ENCODE measurements at places on chromosomes 16 and 17. TPM values are rescaled to one million over a fixed set of nuclear protein-coding genes. Genes with fewer than 3 reads are reported as not detected.

The NPB gene
- total RNA-seq, result 0.75 TPM

The GPR139 gene
- total RNA-seq, result not detected

DNA sequence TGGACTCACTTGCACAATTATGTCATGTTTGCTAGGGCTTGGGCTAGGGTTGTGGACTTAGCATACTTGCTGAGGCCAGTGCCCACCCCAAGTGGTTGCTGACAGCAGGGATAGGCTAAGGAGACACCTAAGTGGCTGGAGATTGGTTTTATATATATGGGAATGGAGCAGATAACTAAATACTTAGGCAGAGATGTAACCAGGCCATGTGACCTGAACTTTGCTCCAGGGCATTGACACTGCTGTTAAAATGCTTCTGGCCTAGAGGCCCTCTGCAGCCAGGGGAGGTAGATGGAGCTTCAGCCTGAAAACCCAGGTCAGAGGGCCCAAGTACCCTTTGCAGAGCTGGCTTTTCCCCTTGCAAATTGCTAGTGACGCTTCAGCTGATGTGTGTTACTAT lies 1.4 kb upstream of the ITGB3 start:
- H3K4me1 ChIP-seq, result peaks cover 41% of the 10 kb centered on the region
- H3K4me3 ChIP-seq, result no peak overlapping the region
- no peaks in the 10 kb centered on the region for H3K27me3 ChIP-seq
- no peak for DNase-seq
- H3K27ac ChIP-seq, result no peak overlapping the region

DNA sequence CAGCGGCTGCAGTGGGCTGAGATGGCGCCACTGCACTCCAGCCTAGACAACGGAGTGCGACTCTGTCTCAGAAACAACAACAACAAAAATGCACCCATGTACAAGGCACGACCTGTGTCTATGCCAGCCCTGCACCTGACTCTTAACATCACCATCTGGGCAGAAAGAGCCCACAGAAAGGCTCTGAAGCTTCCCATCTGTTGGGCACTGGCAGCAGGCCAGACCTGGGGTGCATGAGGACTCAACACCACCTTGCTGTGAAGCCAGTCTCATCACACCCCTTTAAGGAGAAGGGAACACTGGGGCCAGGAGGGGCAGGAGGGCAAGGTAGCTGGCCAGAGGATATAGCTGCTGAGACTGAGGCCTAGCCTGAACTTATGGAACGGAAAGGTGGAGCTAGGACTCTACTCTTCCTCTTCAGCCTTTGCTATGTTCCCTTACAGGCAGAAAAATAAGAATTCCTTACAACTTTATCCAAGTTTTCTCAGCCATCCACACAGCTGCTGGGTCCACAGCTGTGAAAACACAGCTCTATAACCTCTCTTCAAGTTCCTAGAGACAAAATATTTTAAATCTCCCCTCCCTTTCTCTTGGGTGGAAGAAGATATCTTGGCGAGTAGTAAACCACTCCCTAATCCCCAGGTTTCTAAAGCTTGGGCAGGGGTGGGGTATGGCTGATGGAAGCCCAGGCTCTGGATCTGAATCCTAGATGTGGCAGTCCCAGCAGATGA lies 2.8 kb downstream of the ELOB start:
- H3K36me3 ChIP-seq, result no peaks in the 10 kb centered on the region
- no peak for DNase-seq
- H3K4me3 ChIP-seq, result no peak overlapping the region
- H3K27me3 ChIP-seq, result no peaks in the 10 kb centered on the region
- H3K27ac ChIP-seq, result no peak overlapping the region
- peaks cover 50% of the 10 kb centered on the region for H3K4me1 ChIP-seq

The RCVRN gene
- 0.45 TPM for total RNA-seq

GRCh38 chr17:34720760-34721159 lies 141.4 kb downstream of the TMEM132E start:
- H3K4me1 ChIP-seq, result no peaks in the 10 kb centered on the region
- H3K27me3 ChIP-seq, result peaks cover 21% of the 10 kb centered on the region
- no peak overlapping the region for H3K4me3 ChIP-seq

DNA sequence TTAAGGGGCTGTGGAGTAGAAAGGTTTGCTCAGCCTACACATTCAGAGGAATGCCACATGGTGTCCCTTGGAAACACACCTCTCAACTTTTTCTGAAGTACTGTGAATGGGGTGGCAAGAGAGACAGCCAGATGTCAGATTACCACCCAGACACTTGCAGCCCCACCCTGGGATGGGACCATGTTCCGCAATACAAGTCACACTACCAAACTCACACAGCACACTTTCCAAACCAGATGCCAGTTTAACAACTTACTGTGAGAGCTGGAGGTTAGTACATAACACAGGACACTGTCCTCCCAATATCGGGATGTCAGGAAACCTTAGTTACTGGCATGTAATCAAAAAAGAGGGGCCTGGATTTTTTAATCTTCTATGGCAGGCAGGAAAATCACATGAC lies 7.9 kb downstream of the USP7 start:
- no peak overlapping the region for H3K4me3 ChIP-seq
- H3K4me1 ChIP-seq, result peaks cover 82% of the 10 kb centered on the region
- no peak for DNase-seq
- H3K27ac ChIP-seq, result peak overlapping the region; percentile 22

GRCh38 chr17:32519228-32520103 lies 32.7 kb downstream of the CDK5R1 start:
- H3K4me1 ChIP-seq, result peaks cover 36% of the 10 kb centered on the region
- peak; percentile 41 for DNase-seq
- peak overlapping the region; percentile 65 for H3K4me3 ChIP-seq
- H3K27ac ChIP-seq, result peak overlapping the region; percentile 59

GRCh38 chr17:17787568-17787967 lies 49.2 kb downstream of the SREBF1 start:
- H3K27ac ChIP-seq, result no peak overlapping the region
- no peak overlapping the region for H3K4me3 ChIP-seq
- peaks cover 33% of the 10 kb centered on the region for H3K4me1 ChIP-seq

The KRTAP17-1 gene
- total RNA-seq, result not detected

GRCh38 chr16:27951489-27952120 lies 111.9 kb downstream of the GSG1L start:
- no peaks in the 10 kb centered on the region for H3K27me3 ChIP-seq
- H3K36me3 ChIP-seq, result no peaks in the 10 kb centered on the region
- no peak overlapping the region for H3K4me3 ChIP-seq
- H3K4me1 ChIP-seq, result no peaks in the 10 kb centered on the region

GRCh38 chr16:85722128-85722893 lies 28.6 kb downstream of the C16orf74 start:
- no peaks in the 10 kb centered on the region for H3K27me3 ChIP-seq
- no peaks in the 10 kb centered on the region for H3K4me1 ChIP-seq
- H3K36me3 ChIP-seq, result no peaks in the 10 kb centered on the region
- no peak overlapping the region for H3K27ac ChIP-seq

DNA sequence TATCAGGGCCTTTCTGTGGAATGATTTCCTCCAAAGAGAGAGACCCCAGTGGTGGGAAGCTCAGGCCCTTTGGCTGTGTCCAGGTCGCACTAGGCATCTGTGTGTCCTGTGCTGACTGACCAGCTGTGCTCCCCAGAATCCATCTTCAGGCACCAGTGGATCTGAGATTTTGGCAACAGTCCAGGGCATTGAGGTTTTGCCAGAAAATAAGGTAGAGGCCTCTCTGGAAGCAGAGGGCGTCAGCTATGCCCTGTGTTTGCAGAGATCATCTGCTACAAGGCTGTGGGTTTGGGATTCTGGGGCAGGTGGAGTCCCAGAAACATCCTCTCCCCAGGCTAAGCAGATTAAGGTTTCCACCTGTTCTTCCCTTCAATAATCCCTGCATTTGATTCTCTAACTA lies 57.5 kb upstream of the TOB1 start:
- DNase-seq, result no peak
- H3K27me3 ChIP-seq, result no peaks in the 10 kb centered on the region
- peaks cover 46% of the 10 kb centered on the region for H3K4me1 ChIP-seq
- H3K4me3 ChIP-seq, result no peak overlapping the region
- no peak overlapping the region for H3K27ac ChIP-seq
- H3K36me3 ChIP-seq, result no peaks in the 10 kb centered on the region

- H3K27ac ChIP-seq, result no peak overlapping the region
- no peaks in the 10 kb centered on the region for H3K27me3 ChIP-seq
- no peak overlapping the region for H3K4me3 ChIP-seq
- peaks cover 7% of the 10 kb centered on the region for H3K4me1 ChIP-seq
- H3K36me3 ChIP-seq, result peaks cover 24% of the 10 kb centered on the region
Observed at GRCh38 chr17:76312735-76313134, 4.7 kb upstream of the QRICH2 start.

DNA sequence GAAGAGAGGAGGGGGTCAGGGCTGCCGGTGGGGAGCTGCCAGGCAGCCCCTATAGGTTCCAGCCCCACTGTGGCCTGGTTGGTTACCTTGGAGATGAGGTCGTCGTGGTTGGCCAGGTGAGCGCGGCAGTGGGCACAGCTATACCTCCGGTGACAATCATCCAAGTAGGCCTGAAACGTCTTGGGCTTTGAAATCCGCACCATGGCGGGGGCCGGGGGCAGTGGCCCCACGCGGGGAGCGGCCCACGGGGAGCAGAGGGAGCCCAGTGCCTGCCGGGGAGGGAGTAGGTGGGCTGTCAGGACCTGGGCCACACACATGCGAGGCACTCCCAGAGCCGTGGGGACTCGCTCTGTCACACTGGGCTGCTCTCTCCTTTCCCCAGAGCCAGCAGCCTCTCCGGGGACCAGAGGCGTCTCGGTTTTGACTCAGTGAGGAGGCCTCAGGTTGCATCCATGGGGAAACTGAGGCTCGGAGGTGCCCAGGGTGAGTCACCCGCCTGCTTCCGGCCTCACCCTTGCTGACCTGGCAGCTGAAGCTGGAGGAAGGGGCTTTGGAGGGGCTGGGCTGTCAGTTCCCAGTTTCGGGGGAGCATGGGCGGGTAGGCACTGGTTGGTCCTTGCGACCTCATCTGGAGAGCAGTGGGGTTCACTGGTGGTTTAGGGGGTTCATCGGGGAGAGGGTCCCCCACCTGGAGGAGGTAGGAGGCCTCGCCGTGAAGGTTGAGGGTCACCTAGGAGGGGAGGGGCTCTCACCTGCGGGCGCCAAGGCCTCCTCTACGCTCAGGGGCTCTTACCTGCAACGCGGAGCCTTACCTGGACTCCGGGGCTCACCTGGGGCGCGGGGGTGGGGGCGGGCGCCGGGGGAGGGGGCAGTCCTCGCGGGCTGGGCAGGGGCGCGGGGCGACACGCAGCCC lies 591 bp downstream of the YPEL3 start:
- H3K4me1 ChIP-seq, result peaks cover 58% of the 10 kb centered on the region
- H3K4me3 ChIP-seq, result peak overlapping the region; percentile 71
- H3K27ac ChIP-seq, result peak overlapping the region; percentile 95
- no peaks in the 10 kb centered on the region for H3K27me3 ChIP-seq
- DNase-seq, result no peak
- H3K36me3 ChIP-seq, result peaks cover 23% of the 10 kb centered on the region
